Stimulated activated CD8-positive, alpha-beta memory T cell treated with anti-CD3 and anti-CD28 coated beads, Interleukin-7, amount 100 ng/mL, for 1 hour (primary cell): ENCODE measurements at places on chromosomes 2 and 18.

GRCh38 chr2:12742891-12743290, 26.2 kb downstream of the TRIB2 start:
- no peak for DNase-seq

DNA sequence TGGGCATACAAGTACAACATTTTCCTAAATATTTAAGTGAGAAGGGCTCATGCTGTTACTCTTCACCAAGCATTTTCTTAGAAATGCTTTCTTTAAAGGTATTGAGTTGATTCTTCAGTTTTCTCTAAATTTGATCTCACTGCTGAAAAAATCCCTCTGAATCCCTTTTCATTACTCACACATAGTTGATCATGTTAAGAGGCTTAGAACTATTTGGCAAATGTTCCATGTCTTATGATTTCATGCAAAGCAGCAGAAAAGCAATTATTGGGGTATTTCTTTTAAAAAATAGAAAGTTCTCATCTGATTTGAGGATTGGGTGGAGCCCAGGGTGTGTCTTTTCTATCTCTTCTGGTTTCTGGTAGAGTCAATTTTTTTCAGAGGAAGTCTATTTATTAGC, 1079.8 kb upstream of the ZEB2 start:
- no peak for DNase-seq

GRCh38 chr2:181313845-181314244, 143.3 kb upstream of the ITGA4 start:
- no peak for DNase-seq

GRCh38 chr2:205775097-205775877, 93.0 kb downstream of the NRP2 start:
- no peak for DNase-seq

- DNase-seq = no peak
These were observed 42.7 kb downstream of the ACSL3 start for GRCh38 chr2:222903234-222904220.

- no peak for DNase-seq
These were observed 118.6 kb upstream of the SERPINE2 start for GRCh38 chr2:224157655-224158054.
